ENCODE measurements at places on chromosomes 7 and 10.

- no peak for DNase-seq
These were observed 2.6 kb upstream of the MYL7 start for GRCh38 chr7:44143646-44144250.

- no peak for DNase-seq
These were observed 2.3 kb downstream of the CDH23 start for GRCh38 chr10:71398976-71399375.

DNA sequence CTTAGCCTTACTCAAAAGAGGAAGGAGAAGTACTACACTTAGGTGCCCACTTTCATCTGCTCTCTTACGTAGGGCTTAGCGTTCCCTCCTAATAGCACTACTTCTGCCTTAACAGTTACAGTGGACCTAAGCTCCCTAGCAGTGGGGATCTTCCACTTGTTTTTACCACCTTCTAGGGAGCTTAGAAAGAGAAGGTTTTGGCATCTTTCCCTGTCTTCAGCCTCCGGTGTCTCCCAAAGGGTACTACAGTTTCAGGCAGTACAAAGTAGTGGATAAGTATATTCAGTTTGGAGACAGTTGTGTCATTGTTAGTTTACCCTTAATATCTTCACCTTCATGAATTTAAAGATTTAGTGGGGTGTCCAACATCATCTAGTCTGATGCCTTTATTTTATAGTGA, 14.6 kb downstream of the CHRM2 start:
- DNase-seq, result no peak

- DNase-seq, result no peak
These were observed 73.9 kb upstream of the CABCOCO1 start for GRCh38 chr10:61588770-61589211.

DNA sequence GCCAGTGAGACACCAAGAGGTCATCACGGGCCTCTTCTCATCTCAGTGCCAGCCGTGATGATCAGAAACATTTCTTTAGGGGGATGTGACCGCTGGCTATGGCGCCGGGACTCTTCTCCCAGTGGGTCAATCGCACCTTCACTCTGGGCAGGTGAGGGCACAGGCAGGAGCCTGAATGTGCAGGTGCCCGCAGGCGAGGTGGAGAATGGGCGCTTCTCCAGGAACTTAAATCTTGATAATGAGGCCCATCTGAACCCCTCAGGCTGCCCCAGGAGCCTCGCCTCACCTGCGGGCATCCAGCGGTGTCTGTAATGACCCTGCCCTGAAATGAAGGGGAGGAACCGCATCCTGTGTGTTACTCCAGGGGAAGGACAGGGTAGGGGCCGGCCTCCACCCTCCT, 204.7 kb downstream of the ADARB2 start:
- DNase-seq, result no peak

- DNase-seq, result no peak
These were observed 239.0 kb downstream of the GLI3 start for GRCh38 chr7:41998041-41998440.

DNA sequence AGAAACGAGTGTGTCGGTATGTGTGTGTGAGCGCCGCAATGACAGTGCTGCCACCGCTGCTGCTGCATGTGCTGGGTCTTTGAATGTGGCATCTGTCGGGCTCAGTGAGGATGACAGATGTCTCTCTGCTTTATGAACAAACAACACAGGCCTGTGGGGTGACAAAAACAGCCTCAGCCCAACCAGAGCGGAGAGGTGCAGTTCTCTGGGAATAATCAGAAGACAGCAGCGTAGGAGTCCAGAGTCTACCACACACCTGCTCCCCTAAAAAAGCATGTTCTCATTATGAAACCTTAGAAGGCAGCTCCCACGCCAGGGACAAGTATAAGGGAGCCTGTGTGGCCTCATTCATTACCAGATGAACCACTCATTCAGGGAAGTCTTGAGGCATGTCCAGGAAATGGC, 278.3 kb downstream of the KCNMA1 start:
- DNase-seq, result no peak

DNA sequence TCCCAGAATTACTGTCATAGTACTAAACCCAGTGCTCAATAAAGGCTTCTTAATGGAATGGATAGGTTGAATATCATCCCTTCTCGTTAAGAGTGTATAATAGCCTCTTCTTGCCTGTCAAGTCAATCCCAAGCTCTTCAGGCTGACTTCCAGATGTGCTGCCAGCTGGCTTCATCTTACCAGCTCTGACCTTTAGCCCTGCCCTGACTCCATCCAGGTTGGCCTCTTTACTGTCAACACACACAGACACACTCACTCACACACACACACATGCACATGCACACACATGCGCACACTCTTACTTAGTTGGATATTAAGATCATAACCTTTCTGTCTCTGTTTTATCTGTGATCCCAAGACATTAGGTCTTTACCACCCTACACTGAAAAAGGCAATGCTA, 49.1 kb downstream of the ASB4 start:
- no peak for DNase-seq

- no peak for DNase-seq
These were observed 1.4 kb downstream of the TMEM130 start for GRCh38 chr7:98868450-98868849.

GRCh38 chr10:43585981-43586729, 11.7 kb upstream of the ZNF239 start:
- DNase-seq, result no peak

GRCh38 chr7:35983626-35984025, 169.4 kb upstream of the EEPD1 start:
- DNase-seq, result no peak

GRCh38 chr7:6375348-6376101, 72.2 kb downstream of the DAGLB start:
- no peak for DNase-seq

DNA sequence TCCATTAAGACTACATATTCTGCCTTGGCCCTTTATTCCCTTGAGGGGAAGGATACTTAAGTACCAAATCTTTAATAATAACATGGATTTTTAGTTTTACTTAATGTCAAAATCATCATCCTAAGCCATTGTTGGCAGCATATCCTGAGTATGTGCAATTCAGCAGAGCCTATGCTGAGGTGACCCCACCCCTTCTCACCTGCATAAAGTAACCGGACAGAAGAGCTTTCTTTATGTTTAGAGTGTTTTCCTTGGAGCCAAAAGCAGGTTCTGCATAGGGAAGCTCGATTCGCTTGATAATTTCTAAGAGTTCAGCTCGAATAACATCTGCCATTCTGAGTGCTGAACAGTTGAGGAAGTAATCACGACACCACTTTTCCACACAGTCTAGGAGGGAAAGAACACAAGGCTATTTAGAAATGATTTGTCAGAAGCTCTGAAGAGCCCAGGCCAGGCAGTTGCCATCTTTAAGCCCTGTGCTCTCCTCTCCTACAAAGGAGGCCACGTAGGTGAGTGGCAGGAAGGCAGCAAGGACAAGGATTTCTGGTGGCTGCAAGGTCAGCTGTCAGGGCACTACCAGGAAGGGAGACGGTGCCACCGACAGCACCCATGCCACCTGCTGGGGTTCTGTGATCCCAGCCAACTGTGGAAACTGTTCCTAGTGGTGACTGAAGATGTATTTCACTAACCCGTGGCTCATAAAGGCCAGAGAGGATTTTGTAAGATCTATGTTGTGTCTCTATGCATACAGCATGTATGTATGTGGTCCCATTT, 15.6 kb downstream of the BCCIP start:
- DNase-seq, result no peak

DNA sequence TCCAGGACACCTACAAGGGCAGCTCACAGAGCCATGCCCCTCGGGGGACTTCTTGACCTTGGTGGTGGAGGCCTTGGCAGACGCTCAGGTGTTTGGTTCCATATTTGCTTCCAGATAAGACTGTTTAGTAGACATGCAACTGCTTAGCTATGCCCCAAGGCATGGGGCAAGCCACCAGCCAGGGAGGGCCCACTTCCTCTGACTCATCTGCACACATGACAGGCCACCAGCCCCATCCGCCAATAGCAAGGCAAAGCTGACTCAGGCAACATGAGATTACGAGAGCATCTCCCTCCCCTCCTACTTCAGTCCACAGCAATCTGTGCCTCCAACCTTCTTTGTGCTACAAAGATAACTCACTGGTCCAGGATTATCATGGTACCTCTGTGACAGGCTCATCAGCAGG, 54.9 kb downstream of the KCNMA1 start:
- DNase-seq, result no peak

Measured in thoracic aorta (tissue), 2 donors.